ENCODE measurements at places on chromosomes 6 and 20.

GRCh38 chr6:31878222-31878621 is 575 bp downstream of the SLC44A4 start:
- DNase-seq, result no peak

DNA sequence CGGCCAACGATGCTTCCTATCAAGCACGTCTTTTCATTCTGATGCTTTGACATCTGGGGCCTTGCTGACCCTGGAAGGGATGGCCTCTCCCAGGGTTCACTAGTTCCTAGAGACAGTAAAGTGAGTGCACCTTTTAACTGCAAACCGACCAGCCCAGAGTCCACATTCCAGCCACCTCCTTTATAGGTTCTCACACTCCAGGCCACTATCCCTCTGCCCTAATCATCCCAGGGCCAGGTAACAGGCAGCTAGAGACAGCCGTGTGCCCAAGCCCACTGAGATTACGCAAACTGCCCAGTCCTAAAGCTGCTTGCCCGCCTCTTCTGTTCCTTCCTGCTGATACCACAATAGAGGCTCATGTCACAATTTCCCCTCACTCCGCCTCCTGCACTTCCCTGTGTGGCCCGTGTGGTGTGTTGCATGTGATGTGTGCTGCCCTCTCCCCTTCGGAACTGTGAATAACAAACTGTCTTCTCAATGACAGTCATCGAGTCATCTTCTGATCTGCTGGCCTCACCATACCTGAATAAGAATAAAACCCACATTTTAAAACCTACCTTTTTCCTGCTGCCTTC is 123.7 kb upstream of the EXOC2 start:
- DNase-seq, result no peak

DNA sequence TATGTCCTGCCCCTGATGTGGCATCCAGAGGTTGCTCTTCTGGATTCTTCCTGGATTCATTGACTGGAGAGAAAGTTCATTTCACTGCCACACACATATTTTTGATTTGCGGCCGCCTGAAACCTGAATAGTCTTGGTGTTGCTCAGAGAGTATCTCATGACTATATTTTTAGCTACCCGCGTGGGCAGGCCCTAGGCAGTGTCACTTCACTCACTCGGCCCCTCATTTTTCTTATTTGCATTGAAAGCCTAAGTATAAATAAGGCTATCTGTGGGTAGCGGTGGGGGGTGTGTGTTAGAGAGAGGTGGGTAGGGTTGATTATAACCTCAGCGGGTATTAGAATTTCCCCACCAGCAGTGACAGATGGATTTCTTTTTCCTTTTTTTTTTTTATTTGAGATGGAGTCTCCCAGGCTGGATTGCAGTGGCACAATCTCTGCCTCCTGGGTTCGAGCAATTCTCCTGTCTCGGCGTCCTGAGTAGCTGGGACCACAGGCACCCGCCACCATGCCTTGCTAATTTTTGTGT is 113.5 kb downstream of the JARID2 start:
- no peak for DNase-seq

- no peak for DNase-seq
Measured at GRCh38 chr6:98838032-98838431, 3.7 kb downstream of the POU3F2 start.

- DNase-seq, result no peak
Measured at GRCh38 chr6:101380897-101381630, 12.4 kb upstream of the GRIK2 start.

DNA sequence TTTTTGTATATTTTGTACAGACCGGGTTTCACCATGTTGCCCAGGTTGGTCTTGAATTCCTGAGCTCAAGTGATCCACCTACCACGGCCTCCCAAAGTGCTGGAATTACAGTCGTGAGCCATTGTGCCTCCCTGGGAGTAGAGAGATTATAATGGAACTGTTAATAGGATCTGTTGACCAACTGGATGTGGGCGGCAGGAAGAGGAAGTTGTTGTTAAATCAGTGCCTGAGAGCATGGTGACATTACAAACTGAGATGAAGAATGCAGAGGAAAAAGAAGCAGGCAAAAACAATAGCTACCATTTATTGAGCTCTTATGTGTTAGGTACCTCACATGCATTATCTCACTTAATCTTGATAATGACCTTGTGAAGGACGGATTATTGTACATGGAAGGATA is 9.2 kb upstream of the L3MBTL3 start:
- DNase-seq, result no peak

GRCh38 chr6:1603708-1604107 is 6.0 kb upstream of the FOXC1 start:
- no peak for DNase-seq

- DNase-seq, result peak; percentile 12
Measured at GRCh38 chr20:18276821-18277220, 11.5 kb upstream of the ZNF133 start.

- DNase-seq, result no peak
Measured at GRCh38 chr6:109793021-109793420, 101.9 kb downstream of the FIG4 start.

DNA sequence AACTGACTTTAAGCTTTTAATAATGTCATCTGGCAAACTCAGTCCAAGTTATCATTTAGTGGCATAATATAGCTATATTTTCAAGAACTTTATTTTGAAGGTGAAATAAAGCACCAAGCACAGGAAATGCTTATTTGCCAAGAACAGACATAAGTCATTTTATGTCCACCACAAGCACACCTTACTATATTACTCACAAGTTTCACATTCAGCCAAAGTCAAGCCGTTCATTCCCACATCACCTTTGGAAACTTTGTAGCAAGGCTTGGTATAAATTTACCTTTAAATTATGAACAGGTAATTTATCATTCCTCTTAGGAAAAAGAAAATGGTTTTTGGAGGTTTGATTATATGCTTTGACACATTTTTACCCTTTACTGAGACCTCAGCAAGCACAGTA is 236.8 kb upstream of the FKBP1C start:
- no peak for DNase-seq

- DNase-seq, result no peak
Measured at GRCh38 chr20:17430125-17430950, 100.8 kb downstream of the BFSP1 start.

- no peak for DNase-seq
Measured at GRCh38 chr6:101783287-101783686, 389.8 kb downstream of the GRIK2 start.

DNA sequence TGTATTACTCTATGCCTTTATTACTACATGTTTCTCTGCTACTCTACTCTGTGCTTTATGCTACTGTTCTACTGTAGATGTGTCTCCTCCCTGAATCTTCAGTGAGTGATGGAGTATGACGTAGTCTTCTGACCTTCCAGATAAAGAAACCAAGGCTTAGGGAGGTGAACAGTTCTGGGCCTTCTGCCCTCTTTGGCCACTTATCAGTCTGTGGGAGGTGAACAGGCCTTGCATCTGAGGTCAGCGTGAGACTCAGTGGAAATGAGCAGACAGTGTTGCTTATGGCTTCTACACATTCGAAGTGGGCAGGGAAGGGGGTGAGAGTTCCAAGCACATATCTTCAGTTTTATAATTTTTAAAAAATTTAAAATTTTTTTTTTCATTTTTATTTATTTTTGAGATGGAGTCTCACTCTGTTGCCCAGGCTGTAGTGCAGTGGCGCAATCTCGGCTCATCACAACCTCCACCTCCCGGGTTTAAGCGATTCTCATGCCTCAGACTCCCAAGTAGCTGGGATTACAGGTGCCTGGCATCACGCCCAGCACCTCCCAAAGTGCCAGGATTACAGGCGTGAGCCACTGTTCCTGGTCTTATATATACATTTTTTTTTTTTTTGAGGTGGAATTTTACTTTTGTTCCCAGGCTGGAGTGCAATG is 24.2 kb downstream of the MYBL2 start:
- no peak for DNase-seq

DNA sequence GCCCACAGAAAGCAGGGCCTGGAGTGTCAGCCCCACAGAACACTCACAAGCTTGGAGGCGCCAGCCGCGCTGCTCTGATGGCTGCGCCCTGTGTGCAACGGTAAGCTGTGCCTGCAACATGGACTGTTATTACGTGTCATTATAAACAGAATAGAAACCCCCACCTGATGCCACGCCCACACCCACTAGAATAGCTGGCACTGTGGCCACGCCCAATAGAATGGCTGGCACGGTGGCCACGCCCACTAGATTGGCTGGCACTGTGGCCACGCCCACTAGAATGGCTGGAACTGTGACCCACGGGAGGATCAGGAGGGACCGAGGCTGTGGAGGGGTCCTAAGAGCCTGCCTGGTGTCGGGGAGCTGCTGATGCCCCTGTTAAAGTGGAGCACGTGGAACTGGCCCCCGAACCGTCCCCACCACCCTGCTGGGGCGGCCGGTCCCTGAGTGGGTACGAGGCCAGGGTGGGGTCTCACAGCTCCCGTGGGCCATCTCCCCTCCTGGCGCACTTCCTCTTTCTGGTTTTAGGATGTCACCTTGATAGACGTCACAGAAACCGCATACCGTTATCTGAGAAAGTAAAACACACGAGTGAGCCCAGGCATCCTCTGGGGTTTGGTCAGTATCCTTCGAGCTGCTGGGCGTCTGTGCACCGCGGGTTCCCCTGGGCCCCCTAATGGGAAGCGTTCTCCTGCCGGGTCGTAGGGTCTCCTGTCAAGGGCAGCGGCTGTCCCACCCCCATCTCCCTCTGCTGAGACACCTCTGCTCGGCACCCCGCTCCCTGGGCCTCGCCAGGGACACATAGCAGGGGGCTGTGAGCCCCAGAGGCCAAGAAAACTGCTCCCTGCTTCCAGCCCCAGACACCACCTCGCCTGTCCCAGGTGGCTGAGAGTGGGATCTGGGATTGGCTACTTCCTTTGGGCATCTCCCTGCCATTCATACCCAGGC is 25.4 kb downstream of the SLC17A9 start:
- DNase-seq, result peak; percentile 41

GRCh38 chr20:53738039-53738944 is 144.7 kb upstream of the ZNF217 start:
- no peak for DNase-seq

- no peak for DNase-seq
Measured at GRCh38 chr6:125596020-125596419, 153.4 kb upstream of the HEY2 start.

GRCh38 chr6:456358-456867 is 64.9 kb downstream of the IRF4 start:
- DNase-seq, result no peak
